ENCODE measurements at places on chromosomes 11 and 22. TPM values are rescaled to one million over a fixed set of nuclear protein-coding genes. Genes with fewer than 3 reads are reported as not detected.

The TSSK2 gene
- not detected for total RNA-seq

The CSF2RB gene
- 0.56 TPM for total RNA-seq

The ARAP1 gene
- 155 TPM for total RNA-seq

The OR8B12 gene
- not detected for total RNA-seq

The CLCF1 gene
- 5.9 TPM for total RNA-seq

The APOL3 gene
- 1.8 TPM for total RNA-seq

- H3K4me1 ChIP-seq: peaks cover 27% of the 10 kb centered on the region
- H3K27ac ChIP-seq: peak overlapping the region; percentile 92
- DNase-seq: no peak
- H3K36me3 ChIP-seq: no peaks in the 10 kb centered on the region
- H3K4me3 ChIP-seq: no peak overlapping the region
Measured at GRCh38 chr11:47860536-47860935, 12.4 kb upstream of the NUP160 start.

GRCh38 chr11:19876750-19877149, 164.1 kb downstream of the NAV2 start:
- no peaks in the 10 kb centered on the region for H3K36me3 ChIP-seq
- H3K4me3 ChIP-seq: no peak overlapping the region
- H3K4me1 ChIP-seq: peaks cover 10% of the 10 kb centered on the region
- no peak overlapping the region for H3K27ac ChIP-seq
- H3K27me3 ChIP-seq: no peaks in the 10 kb centered on the region
- DNase-seq: no peak

GRCh38 chr11:66292543-66293332, 1.0 kb downstream of the TMEM151A start:
- no peaks in the 10 kb centered on the region for H3K36me3 ChIP-seq
- H3K4me1 ChIP-seq: peaks cover 29% of the 10 kb centered on the region

DNA sequence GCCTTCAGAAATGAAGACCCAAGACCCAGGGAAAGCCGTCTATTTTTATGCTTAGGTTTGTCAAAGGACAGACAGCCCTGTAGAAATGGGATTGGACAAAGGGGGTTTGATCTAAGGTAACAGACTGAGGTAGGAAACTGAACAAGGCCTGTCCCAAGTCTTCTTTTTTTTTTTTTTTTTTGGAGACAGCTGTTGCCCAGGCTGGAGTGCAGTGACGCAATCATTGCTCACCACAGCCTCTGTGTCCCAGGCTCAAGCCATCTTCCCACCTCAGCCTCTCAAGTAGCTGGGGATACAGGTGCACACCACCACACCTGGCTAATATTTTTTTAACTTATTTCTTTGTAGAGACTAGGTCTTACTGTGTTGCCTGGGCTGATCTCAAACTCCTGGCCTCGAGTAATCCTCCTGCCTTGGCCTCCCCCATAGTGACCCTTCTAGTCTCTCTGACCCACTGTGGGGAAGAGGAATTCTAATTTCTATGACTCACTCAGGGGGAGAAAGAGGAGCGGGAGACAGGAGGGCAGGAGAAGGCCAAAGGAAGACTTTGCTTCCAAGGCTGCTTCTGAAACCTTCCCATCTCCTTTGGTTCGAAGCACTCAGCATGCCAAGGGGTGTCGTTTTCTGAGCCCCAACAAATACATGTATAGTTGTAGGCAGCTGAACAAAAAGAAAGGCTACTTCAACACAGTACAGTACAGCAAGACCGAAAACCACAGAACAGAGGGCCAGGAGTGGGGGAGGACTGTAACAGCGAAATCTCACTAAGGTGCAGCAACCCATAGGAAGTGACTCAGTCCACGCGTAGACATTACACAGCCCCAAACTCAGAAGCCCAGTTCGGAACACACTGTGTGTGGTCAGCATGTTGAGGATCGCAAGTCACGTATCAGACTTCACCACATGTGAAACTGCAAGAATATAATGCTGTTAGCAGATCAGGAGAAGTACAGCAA, 872 bp downstream of the TMA7B start:
- no peaks in the 10 kb centered on the region for H3K36me3 ChIP-seq
- peaks cover 6% of the 10 kb centered on the region for H3K4me1 ChIP-seq
- H3K27me3 ChIP-seq: peaks cover 17% of the 10 kb centered on the region
- H3K27ac ChIP-seq: no peak overlapping the region

DNA sequence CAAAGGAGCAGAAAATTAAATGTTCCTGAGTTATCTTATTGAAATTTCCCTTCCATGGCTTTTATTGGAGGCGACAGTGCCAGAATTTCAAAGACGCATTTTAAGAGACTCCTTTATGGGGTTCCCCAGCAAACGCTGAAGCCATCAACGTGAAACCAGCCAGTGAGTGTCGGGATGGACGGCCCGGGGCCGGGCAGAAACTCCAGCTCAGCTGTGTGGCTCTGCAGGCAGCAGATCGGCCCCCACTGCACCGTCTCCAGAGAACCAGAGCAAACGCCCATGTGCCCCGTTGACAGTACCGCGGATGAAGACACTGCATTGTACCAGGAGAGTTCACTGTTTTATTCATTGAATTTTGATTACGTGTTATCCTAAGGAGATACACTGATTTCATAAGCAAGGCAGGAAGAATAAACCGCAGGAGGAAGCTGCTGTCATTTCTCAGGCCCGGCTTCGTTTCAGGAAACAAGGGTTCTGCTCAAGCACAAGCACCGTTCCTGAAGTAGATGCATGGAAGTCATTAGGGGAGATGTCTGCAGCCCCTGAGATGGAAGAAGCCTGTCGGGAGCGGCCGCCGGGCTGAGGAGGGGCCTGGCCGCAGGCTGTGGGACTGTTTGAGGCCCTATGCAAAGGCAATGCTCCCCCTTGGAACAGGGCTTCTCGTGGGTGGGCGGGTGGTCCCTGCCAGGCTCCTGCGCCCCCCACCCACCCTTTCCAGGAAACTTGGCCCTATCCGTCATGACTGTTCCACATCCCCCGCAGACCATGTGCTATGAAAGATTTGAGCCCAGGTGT, 639.7 kb downstream of the TBC1D22A start:
- H3K27me3 ChIP-seq: no peaks in the 10 kb centered on the region
- no peak for DNase-seq
- H3K4me3 ChIP-seq: no peak overlapping the region

DNA sequence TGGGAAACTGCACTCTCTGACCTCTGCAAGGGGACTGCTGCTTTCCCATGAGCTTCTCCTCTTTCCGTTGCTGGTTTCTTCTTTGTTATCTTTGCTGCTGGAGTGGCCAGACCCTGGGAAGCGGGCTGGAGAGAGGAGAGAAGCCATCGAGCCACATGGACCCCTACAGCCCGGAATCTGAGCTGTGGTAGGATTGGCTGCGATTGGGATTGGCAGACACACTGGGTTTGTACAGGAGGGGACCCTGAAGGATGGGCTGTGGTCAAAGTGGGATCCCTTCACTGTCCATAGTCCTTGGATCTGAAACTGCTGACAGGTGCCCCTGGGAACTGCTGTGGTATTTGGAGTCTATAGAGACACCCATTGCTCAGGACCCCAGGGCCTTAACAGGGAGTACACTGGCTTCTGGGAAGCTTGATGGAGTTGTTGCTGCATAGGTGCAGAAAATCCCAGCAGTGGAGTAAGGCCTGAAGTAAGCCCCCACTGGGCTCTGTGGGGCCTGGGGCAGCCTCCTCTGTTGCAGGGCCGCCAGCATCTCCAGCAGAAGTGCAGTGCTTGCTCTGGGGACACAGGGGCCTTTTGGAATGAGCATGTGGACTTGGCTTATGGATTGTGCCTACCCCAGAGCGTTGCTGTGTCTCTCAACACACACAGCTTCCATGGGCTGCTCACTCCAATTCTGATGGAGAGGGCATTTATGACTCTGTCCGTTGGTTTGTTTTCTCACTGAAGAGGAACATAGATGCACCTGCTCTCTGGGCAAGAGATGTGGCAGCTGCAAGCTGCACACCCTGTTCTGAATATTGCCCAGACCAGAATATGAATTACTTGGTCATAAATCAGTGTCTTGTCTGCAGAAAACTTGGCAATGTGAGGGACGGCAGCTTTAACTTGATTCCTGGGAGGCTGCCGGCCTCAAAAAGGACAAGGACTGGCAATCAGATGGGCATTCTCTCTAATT, 32.0 kb downstream of the BCR start:
- H3K36me3 ChIP-seq: no peaks in the 10 kb centered on the region
- DNase-seq: no peak
- no peaks in the 10 kb centered on the region for H3K27me3 ChIP-seq
- H3K27ac ChIP-seq: no peak overlapping the region
- H3K4me1 ChIP-seq: peaks cover 8% of the 10 kb centered on the region
- H3K4me3 ChIP-seq: no peak overlapping the region

DNA sequence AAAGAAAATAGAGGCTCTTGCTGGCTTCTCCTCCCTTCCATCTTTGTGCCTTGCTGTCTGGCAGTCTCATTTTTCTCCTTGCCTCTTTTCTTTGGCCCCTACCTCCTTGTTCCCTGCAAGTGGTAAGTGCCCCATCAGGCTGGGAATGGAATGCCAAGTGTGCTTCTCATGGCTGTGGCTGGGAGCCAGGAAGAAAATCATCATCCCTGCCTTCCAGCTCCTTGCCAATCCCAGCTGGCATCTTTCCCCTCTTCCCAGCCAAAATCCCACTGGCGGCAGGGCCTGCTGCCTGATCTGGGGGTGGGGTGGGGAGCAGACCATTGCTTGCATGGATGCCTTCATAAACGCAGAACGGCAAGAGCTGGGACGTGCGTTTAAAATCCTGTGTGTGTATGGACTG, 27.0 kb upstream of the SLC25A18 start:
- H3K4me1 ChIP-seq: no peaks in the 10 kb centered on the region
- no peak overlapping the region for H3K4me3 ChIP-seq
- no peaks in the 10 kb centered on the region for H3K27me3 ChIP-seq
- peaks cover 13% of the 10 kb centered on the region for H3K36me3 ChIP-seq
- no peak overlapping the region for H3K27ac ChIP-seq

DNA sequence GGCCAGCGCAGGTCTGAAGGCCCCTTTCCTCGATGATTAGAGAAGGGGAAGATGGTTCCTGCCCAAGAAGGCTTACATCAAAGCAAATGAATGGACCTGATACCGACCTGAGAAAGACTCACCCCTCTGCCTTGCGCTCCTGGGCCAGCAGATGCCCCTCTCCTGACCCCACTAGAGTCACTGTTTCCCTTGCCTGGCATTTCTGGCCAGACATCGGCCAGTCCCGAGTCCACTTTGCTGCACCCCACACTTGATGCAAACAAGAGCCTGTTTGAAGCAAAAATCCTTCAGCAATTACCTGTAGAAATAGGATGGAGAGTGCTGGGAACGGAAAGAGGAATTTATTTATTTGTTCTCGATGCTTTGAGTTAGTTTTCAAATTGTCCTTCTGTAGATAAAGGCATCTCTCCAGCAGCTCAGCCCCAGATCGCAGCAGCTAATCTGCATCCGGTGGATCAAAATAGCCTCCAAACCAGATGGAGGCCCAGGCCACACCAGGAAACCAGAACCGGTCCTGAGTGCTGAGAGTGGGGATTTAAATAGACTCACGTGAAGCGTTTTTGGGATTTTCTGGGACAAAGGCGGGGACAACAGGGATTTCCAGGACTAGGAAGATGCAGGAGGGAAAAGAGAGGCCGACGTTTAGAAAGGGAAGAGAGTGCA, 148.6 kb downstream of the TRIM29 start:
- H3K27me3 ChIP-seq: no peaks in the 10 kb centered on the region

GRCh38 chr11:55652560-55652959, 4.4 kb downstream of the OR4S2 start:
- H3K4me3 ChIP-seq: no peak overlapping the region
- no peaks in the 10 kb centered on the region for H3K36me3 ChIP-seq
- no peak for DNase-seq
- no peaks in the 10 kb centered on the region for H3K4me1 ChIP-seq

Data from mesothelial cell of epicardium (in vitro differentiated cells).